ENCODE measurements at places on chromosomes 12 and 14.

- no peak for DNase-seq
Measured at GRCh38 chr12:107066691-107067090, 26.7 kb downstream of the CRY1 start.

GRCh38 chr14:29823816-29824215 is 103.8 kb downstream of the PRKD1 start:
- no peak for DNase-seq

DNA sequence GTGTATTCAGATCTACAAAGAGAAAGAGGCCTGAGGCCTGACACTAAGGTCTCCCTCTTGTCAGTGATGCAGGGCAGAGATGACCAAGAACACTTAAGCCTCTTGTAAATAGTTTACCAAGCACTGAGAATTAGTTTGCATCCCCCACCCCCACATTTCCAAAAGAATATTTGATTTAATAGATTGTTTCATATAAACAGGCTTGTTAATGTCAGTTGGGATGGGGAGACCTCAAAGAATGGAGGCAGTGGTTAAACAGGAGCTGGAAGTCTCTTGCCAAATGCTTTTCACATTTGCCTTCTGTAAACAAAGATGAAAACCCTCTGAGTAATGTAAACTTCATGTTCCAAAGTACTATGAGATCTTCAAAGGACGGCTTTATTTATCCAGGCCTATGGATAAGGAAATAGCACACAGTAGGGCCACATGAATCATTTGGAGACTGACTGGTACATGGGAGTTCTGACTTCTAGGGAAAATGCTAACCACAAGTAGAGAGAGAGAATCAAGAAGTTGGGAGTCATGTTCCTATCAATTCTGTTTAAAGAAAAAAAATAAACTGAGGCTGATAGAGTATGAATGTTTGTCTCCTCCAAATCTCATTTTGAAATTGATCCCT is 234.7 kb downstream of the ANO2 start:
- DNase-seq, result no peak

DNA sequence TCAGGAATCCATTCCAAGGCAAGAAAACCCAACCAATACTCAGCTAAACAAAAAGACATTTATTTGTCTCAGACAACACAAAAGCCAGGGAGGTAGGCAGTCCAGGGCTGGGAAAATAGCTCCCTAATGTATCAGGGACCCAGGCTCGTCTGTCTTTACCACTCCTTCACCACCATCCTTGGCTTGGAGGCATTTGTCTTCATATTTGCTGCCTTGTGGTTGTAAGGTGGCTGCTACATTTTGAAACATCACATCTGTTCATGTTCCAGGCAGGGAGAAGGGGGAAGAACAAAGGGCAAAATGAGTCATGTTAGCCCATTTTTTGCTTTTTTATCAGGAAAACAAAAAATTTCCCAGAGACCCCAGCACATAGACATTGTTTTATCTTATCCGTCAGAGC is 44.8 kb upstream of the PCED1B start:
- no peak for DNase-seq

- DNase-seq, result no peak
Measured at GRCh38 chr12:6666211-6666610, 3.3 kb upstream of the ING4 start.

- no peak for DNase-seq
Measured at GRCh38 chr12:80843969-80844368, 93.8 kb downstream of the LIN7A start.

GRCh38 chr12:122839907-122840554 is 4.8 kb downstream of the HIP1R start:
- DNase-seq, result no peak

DNA sequence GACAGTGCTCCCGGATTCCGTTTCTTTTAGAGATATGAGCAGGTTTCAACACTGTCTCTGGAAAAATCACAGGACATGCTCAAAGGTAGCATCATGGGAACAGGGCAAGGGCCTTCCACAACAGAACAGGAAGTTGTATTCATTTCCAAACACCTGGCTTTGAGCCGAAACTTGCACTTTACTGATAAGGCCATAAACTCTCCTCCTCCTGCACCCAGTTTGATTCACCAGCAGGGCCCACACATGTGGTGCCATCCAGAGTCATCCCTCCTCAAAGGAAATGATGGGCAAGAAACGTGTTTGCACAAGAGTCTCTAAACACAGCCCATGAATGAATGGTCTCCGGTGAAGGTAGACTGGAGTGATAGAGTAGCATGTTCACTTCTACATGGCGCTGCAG is 268.4 kb upstream of the FKBP4 start:
- DNase-seq, result no peak

GRCh38 chr12:9344541-9344940 is 136.3 kb upstream of the PZP start:
- DNase-seq, result peak; percentile 45

- DNase-seq, result peak; percentile 55
Measured at GRCh38 chr12:111467092-111467856, 61.6 kb downstream of the SH2B3 start.

- peak; percentile 67 for DNase-seq
Measured at GRCh38 chr12:56256326-56256960, 1.7 kb downstream of the ANKRD52 start.

GRCh38 chr14:28603606-28604005 is 163.0 kb upstream of the FOXG1 start:
- DNase-seq, result peak; percentile 71

DNA sequence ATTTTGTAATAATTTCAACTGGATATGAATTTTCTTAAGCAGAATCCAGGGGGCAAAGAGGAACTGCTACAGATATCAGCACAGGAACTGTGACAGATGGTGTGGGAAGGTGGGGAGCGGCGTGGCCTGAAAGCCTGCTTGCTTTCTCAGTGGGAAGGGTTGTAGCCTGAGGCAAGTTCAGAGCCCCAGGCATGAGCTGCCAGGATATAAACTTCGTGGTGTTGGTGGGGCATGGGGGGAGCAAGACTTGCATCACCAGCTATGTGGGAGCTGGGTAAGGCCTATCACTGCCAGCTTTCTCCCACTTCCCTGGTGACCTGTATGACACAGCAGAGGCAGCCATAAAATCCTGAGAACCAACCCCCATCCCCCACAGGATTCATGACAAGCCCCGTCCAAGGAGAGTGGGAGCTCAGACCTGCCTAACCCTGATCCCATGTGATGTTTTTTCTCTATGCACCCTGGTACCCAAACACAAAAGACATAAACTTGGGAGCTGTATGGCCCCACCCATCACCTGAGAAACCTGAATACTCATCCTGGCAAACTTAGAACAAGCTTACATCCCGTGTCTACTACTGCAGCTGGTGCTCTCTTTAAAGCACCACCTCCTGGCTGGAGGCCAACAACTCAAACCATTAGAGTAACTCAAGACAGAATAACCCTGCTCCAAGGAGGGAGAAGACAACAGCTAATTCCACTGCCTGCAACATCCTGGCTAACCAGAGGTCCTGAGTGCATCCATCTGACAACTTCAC is 16.5 kb downstream of the CLEC1A start:
- DNase-seq, result no peak

- DNase-seq, result peak; percentile 99
Measured at GRCh38 chr12:93785249-93786010, 108.3 kb downstream of the CRADD start.

- DNase-seq, result no peak
Measured at GRCh38 chr12:75042125-75042524, 167.5 kb downstream of the KCNC2 start.

- DNase-seq, result no peak
Measured at GRCh38 chr12:70260646-70261045, 17.4 kb downstream of the CNOT2 start.

- DNase-seq, result peak; percentile 50
Measured at GRCh38 chr12:69476276-69477017, 6.3 kb downstream of the FRS2 start.

- DNase-seq, result no peak
Measured at GRCh38 chr14:102445641-102446040, 63.9 kb downstream of the ANKRD9 start.

DNA sequence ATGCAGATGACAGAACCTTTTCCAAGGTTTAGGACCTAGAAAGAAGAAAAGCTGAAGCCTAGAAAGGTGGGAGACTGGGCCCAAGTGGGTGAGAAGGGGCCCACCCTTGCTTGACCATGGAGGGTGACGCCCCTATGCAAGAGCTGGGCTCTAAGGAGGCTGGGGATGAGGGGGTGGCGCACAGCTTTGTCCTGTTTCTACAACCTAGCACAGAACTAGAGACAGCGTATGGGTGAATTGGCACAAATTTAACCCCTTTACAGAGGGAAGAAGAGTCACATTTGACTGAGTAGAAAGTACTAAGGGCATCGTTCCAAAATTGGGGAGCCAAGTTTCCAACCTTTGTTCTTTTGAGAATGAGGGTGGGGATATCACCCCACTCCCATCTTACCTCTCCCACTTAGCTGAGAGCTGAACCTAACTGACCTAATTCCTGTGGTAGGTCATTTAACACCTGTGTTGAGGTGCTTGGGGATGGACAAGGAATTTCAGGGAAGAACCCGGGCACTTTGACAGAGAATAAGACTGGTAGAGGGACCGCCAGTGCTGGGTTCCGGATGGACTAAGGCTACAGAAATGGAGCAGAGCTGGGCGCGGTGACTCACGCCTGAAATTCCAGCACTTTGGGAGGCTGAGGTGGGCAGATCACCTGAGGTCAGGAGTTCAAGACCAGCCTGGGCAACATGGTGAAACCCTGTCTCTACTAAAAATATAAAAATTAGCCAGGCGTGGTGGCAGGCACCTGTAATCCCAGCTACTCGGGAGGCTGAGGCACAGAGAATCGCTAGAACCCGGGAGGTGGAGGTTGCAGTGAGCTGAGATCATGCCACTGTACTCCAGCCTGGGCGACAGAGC is 5.2 kb downstream of the NFKBIA start:
- no peak for DNase-seq

GRCh38 chr12:81245458-81245857 is 167.6 kb downstream of the ACSS3 start:
- DNase-seq, result no peak

DNA sequence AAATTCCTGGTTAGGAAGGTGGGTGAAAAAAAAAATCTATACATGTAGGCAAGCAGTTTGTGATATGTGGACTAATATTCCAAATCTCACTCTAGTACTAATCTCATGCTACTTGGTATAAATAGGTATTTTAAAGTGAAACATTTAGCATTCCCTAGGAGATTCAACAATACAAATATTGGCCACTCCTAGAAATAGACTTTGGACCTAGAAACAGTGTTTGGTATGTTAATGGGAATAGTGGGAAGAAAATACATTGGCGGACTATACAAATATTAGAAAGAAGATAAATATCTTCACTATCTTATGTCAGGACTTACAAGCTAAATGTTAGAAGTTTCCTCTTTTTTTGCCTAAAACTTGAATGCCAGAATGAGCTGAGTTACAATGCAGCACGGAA is 28.2 kb downstream of the HIGD1C start:
- DNase-seq, result no peak

DNA sequence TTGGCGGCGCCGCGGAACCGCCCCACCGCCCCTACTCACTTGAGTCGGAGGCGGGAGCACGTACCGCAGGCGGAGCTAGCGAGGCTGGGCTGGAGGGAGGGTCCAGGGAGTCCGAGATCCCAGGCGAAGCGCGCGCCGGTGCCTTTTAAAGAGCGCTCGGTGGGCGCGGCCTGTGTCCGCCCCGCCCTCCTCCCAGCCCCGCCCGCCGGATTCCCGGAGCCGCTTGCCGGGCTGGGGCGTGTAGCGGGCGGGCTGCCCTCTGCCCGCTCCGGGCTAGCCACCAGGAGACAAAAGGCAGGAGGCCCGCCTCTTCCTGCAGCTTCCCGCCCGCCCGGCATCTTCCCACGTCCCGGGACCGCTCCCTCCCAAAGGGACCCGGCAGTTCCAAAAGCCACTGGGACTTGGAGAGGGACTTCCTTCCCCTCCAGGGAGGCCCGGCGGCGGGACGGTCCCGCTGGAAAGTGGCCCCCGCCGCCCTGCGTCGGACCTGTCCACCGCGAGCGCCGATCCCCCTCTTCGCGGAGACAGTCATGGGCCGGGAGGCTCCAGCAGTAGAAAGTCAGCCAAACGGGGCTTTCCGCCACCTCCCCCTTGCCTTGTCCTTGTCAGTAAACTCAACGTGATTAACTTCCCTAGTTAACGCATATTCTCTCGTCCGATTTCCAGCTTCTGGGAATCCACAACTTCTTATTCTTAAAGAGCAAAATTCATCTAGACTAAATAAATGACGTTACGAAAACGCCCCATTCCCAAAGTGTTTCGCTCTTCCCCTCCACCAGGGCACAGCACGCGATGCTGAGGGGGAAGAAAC is at the start of gene CSRP2:
TSS of gene CSRP2 (minus strand) at position 121 of the 811 bp plus-strand sequence. CDS start 12,759 bp downstream, outside the sequence.
- DNase-seq, result peak; percentile 67

DNA sequence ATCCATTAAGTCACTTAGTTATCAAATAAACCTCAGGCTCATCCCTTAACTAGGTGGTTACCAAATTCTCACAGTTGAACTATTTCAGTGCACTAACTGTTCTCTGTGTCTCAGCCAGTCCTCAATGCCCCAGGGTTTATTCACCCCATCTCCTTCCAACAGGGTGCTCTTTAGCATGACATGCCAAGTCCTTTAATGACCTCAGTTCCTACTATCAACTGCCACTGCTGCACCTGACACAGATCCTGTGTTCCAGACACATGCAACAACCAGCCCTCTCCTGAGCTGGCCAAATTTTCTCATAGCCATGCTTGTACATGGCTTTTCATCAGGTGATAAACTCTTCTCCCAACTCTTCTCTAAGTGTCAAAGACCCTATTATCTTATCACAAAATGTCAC is 80.0 kb downstream of the ATXN2 start:
- no peak for DNase-seq

GRCh38 chr12:25328072-25328712 is 77.5 kb upstream of the KRAS start:
- peak; percentile 75 for DNase-seq

DNA sequence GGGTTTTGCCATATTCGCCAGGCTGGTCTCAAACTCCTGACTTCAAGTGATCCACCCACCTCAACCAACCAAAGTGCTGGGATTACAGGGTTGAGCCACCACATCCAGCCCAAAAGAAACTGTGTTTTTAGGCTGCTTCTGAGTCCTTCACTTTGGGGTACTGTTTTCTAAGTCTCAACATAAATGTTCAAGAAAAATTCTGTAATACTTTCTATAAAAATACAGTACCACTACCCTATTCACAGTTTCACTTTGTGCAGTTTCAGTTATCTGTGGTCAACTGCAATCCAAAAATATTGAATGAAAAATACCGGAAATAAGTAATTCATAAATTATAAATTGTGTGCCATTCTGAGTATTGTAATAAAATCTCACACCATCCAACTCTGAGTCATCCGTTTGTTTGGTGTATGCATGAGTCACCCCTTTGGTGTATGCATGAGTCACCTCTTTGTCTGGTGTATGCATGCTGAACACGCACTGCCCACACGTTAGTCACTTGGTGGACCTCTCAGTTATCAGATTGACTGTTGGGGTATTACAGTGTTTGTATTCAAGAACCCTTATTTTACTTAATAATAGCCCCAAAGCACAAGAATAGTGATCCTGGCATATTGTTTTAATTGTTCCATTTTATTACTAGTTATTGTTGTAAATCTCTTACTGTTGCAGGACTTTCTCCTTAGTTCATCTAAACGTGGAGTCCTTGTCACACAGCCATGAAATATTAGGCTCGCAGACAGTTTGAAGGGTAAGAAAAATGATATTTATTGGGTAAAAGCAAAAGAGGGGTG is 190.2 kb downstream of the FSCB start:
- DNase-seq, result peak; percentile 91

DNA sequence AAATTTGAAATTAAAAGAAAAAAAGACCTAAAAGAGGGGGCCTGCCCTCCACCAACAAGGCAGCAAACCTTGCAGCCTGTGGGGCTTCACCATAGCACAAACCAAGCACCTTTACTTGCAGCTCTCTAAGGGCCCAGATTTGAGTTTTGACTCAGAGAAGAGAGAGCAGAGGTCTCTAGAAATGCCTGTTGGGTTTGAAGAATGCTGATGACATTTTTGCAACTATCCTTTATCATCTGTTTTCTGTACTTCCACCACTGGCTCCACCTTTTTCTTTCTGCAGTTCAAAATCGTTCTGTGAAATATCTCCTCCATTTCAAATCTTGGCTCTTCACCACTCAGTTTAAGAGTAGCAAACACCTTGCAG is 83.8 kb upstream of the HMGA2 start:
- DNase-seq, result peak; percentile 17

Measured in fibroblast of mammary gland (primary cell).